GOT3 (cell line): ENCODE measurements at places on chromosomes 6 and 20.

GRCh38 chr20:43900496-43900895 lies 14.2 kb upstream of the TOX2 start:
- no peak for DNase-seq

DNA sequence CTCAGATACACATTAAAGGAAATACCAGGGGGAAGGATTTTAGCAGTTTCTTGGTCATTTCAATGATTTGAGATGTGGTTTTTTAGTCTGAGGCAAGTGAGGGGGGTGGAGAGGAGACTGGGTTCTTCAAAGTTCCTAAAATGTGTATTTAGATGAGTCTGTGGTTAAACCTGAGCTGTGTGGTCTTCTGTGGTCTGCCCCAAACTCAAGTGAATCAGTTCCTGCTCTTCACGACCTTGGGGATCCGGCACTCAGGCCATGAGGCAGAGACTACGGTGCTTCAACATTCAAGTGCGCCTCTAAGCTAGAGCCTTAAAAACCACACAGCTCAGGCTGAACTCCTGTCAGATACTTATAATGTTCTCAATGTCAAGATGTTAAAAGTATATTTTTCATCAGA lies 406.7 kb downstream of the LMBRD1 start:
- no peak for DNase-seq

DNA sequence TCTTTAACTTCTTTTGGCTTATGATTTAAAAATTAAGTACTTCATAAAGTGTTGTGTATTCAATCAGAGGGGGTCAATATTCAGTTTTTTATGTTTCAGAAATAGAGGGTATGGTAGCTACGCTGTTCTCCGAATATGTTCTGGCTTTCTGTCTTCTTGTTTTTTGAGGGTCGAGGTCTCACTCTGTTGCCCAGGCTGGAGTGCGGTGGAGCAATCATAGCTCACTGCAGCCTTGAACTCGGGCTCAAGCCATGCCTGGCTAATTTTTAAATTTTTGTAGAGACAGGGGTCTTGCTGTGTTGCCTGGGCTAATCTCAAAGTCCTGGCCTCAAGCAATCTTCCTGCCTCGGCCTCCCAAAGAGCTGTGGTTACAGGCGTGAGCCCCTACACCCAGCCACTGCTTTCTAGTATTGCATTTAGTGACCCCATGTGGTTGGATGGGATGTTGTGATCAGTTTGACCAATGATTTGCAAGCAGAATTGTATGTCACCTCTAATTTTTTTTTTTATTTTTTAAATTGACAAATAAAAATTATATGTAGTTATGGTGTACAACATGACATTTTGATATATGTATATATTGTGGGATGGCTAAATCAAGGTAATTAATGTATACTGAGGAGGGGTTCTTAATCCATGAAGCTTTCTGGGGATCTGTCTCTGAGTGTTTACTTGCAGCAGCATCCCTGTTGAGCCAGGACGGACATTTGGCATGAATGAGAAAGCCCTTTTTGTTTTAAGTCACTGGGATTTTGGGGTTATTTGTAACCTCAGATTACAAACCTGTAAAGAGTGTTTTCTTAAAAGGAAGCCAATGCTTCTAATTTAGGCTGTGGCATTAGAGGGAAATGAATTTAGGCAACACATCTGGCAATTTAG lies 38.5 kb upstream of the DEK start:
- no peak for DNase-seq

GRCh38 chr6:92139601-92140000 lies 1279.8 kb downstream of the EPHA7 start:
- DNase-seq: no peak

GRCh38 chr6:35160642-35161041 lies 19.5 kb upstream of the TCP11 start:
- DNase-seq: no peak

DNA sequence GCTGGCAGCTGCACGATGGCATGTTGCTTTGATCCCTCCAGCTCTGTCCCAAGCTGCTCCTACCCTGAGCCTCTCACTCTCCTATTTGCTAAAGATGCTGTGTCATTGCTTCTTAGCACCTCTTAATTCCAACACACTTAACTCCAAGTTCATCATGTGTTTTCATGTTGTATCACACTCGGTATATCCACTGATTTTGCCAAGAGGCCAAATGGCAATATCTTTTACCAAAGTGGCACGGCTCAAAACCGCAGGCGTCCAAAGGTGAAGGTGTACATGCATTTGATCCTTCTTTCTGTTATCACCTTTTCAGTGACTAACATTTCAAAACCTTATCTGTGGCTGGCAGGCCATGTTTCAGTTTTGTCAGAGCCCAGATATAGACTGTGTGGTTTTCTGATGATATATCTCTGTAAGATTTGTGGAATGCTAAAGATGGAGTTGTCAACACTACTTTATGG lies 217.0 kb downstream of the TBX18 start:
- DNase-seq: no peak

DNA sequence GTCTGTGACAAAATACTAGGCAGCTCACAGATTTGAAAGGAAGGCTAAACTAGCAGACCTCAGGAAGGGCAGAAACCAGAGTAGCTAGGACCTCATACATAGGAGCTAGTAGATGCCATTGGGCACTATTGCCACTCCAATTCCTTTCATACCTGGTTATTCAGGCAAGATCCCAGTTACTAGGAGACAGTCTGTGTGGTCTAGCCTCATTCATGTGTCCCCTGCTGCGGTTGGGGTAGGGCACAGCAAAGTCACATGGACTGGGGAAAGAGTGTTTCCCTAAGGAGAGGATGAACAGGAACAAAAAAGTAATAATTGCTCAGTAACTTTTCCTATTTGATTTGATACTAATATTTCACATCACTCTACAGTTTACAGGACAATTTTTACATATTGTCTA lies 204.6 kb upstream of the HEY2 start:
- DNase-seq: no peak

DNA sequence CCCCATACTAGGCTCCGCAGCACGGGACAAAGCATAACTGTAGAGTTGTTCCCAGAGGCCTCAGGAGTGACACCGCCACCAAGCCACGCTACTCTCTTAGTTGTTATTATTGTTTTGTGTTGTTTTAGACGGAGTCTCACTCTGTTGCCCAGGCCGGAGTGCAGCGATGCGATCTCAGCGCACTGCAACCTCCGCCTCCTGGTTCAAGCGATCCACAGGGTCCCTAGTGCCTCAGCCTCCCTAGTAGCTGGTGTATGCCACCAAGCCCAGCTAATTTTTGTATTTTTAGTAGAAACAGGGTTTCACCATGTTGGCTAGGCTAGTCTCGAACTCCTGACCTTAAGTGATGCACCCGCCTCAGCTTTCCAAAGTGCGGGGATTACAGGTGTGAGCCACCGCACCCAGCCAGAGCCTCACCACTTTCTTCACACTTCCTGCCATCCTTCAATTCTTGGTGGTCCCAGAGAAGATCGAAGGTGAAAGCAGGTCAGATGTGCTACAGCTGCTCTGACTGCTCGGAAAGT lies 11.8 kb downstream of the RPL7L1 start:
- DNase-seq: no peak

DNA sequence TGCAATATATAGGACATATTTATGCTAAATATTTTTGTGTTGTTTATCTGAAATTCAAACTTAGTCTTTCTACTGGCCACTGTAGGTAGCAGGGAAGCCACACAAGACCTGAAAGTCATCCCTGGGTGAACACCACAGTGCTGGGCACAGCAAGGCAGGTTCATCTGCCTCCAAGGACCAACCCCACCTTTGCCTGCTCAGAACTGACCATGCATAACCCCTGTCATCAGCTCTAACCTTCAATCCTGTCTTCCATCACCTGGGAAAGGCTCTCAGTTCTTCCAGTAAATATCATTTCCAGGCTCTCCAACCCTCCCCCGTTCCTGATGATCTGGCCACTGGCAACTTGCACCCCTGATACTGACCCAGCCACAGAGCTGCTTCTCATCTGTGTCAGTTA lies 32.7 kb upstream of the CST7 start:
- no peak for DNase-seq

DNA sequence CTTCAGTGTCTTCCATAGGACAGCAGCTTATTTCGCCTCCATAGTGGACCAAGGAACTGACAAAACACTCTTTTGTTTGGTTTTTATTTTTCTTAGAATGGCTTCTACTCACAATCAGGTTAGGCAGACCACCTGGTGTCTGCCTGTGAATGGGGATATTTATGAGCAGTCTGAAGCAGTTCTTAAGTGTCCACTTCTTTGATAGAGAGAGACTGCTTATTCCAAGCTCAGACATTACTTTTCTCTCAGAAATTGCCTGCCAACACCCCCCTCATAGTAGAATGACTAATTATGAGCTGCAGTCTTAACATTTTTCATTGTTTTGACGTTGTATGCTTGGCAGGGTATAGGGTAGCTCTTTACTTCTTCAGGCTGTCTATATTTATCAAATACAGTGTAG lies 174.7 kb downstream of the ZFAND3 start:
- no peak for DNase-seq

- no peak for DNase-seq
Measured at GRCh38 chr6:166936079-166936787, 20.1 kb downstream of the RNASET2 start.

GRCh38 chr20:25049261-25050060 lies 8.5 kb downstream of the ACSS1 start:
- DNase-seq: no peak

DNA sequence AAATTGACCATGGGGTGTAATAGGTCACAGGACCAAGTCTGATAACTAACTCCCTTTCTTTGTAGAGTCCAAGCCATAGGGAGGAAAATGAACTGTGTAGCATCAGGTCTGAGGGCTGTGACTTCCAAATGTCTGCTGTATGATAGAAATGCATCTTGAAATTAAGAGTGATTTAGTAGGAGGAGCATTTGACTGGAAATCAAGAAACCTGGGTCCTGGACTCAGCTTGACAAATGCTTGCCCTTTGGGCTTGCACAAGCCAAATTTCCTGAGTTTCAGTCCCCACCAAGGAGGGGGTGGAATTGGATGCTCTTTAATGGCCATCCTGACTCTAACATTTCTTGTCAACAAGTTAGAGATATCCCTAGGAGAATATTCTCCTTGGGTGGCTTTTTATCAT lies 187.0 kb downstream of the PDE7B start:
- no peak for DNase-seq

GRCh38 chr6:119865466-119866350 lies 516.1 kb upstream of the MAN1A1 start:
- DNase-seq: no peak

DNA sequence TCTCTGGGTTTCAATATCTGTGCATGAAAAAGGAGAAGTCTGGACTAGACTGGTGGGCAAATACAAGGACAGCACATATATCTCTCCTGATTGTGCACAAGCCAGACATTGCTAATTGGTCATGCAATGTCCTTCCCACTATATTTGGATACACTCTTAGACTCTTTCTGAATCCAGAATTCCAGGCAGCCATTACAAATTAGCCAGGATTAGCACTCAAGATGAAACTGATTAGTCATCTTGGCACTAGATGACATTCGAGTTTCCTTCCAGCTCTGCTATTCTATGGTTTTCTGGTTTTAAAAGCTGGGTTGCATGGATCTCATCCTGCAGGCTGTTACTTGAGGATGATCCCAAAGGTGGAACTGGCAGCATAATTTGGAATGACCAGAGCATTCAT lies 73.2 kb downstream of the SCP2D1 start:
- no peak for DNase-seq

GRCh38 chr6:158799051-158799792 lies 19.9 kb downstream of the EZR start:
- no peak for DNase-seq

DNA sequence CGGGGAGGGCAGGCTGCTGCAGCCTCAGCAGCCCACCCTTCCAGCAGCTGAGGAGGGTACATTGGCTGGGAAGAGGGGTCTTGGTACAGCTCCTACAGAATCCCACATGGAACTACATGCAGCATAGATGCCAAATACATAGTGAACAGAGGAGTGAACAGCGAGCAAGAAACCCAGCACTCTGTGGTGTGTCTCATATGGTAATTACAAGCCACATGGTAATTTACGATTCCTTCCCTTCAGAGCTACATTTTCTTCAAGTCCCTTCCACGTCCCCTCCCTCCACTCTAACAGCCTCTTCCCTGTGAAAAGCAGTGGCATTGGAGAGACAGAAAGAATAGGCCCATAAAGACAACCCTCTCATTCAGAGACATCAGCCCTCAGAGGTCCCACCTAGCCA lies 167.7 kb downstream of the SYNDIG1 start:
- no peak for DNase-seq

GRCh38 chr6:108942556-108943492 lies 94.6 kb downstream of the ARMC2 start:
- DNase-seq: no peak

DNA sequence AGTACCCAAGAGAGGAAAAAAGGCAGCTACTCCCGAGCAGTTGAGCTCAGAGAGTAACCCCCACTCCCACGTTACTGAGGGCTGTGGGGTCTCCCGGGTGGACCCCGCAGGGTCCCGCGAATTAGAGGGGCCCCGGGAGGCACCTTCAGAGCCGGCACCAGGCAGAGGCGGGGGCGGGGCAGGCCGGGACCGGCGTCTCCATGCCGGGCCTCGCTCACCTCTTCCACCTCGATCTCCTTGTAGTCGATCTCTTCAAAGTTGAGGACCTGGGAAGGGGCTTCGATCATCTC lies 381 bp downstream of the MAP3K7 start:
- no peak for DNase-seq

DNA sequence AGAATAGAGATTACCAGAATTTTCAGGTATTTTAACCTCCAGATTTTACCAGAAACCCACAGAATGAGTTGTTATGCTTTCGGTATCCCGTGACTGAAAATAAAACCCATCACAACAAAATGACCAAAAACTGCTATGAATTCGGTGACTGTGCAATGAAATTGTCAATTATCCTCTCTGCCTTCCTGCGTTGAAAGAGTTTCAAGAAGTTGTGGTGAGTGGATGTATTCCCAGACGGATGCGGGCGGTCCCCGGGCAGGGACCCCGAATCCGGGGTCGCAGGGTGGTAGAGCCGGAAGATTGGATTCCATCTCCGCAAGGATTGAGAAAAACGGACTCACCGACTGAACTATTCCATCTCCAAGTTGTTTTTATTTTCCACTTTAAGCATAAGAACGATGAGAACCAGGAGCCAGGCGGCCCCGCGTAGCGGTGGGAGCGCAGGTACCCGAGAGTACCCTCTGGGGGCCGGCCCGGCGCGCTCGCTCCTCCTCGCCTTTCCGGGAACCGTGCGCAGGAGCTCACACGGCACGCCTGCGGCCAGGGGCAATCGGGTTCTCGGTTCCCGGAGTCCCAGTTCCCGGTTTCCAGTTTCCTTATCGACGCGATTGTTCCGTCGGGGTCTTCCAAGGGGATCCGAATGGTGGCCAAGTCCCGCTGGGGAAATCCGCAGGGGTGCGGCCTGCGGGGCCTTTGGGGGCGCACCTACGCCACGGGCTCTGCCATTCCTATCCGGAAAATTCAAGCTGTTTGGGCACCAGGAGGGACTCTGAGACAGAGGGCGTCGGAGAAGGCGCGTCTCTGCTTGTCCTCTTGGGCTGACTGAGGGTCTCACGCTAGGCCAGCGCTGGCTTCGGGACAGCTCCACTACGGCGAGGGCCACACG lies 104.9 kb upstream of the PRDM1 start:
- DNase-seq: no peak

GRCh38 chr6:67277312-67277711 lies 1357.8 kb upstream of the ADGRB3 start:
- DNase-seq: no peak

GRCh38 chr6:125367036-125367782 lies 65.4 kb upstream of the HDDC2 start:
- no peak for DNase-seq
